Osteoblast (primary cell): ENCODE measurements at places on chromosomes 1 and 21. TPM values are rescaled to one million over a fixed set of nuclear protein-coding genes. Genes with fewer than 3 reads are reported as not detected.
A peak's percentile ranks its signal among the peaks of the same experiment; 100 is the strongest.

- H3K4me1 ChIP-seq, result no peaks in the 10 kb centered on the region
- DNase-seq, result no peak
- no peaks in the 10 kb centered on the region for H3K27me3 ChIP-seq
- H3K27ac ChIP-seq, result no peak overlapping the region
- H3K4me3 ChIP-seq, result no peak overlapping the region
- H3K36me3 ChIP-seq, result no peaks in the 10 kb centered on the region
Measured at GRCh38 chr1:239422818-239423217, 36.5 kb downstream of the CHRM3 start.

DNA sequence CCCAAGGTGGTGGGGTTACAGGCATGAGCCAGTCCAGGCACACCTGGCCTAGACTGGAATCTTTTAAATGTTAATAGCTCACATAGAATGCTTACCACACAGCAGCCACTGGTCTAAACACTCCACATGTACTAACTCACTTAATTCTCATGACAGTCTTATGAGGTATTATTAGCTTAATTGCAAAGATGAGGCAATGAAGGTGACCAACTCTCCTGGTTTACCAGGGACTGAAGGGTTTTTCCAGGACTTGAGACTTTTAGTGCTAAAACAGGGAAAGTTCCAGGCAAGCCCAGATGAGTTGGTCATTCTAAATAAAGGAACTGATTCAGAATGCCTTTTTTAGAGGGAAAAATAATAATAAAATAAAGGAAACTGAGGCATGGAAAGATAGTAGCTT lies 7.0 kb upstream of the STMN1 start:
- no peak overlapping the region for H3K27ac ChIP-seq
- H3K4me1 ChIP-seq, result peaks cover 21% of the 10 kb centered on the region
- H3K4me3 ChIP-seq, result no peak overlapping the region
- H3K27me3 ChIP-seq, result no peaks in the 10 kb centered on the region

GRCh38 chr1:160168016-160168415 lies 16.6 kb downstream of the ATP1A4 start:
- H3K36me3 ChIP-seq, result no peaks in the 10 kb centered on the region
- H3K27me3 ChIP-seq, result peaks cover 11% of the 10 kb centered on the region

DNA sequence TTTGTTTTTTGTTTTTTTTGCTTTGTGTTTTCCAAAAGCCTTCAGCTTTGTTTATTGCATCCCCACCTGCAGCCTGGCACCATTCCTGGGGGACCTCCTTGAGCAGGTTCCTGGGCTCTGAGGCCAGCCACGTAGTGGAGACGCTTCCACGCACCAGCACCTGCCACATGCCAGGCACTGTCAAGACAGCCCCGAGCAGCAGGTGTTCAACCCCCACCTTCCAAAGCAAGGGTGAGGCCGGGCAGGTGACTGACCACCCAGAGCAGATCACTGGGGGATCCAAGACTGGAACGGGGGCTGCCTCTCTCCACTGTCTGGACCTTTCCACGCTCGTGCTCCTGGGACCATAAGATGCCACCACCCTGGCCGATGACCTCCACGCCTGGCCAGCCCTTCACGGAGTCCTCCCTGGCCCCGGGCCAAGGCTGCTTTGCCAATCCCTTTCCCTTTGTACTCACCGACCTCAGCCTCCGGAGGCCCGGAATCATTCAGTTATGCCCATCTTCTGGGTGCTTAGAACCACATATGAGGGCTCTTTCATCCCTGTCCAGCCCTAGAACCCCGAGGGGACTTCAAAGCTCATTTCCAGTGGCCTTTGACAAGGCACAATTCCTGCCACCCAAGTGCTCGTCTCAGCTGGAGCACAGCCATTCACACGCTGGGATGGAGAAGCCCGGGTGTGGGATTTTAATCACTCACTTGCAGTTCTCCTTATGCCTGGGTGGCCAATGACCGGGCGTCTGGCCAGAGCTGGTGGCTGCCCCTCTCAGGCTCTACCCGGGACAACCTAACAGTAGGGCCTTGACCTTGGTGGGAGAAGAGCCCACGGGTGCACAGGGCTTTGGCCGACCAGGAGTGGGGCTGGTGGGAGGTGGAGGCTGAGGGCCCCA lies 330.8 kb downstream of the NPHP4 start:
- no peaks in the 10 kb centered on the region for H3K36me3 ChIP-seq
- no peak overlapping the region for H3K27ac ChIP-seq
- H3K4me1 ChIP-seq, result no peaks in the 10 kb centered on the region
- no peak for DNase-seq
- H3K27me3 ChIP-seq, result no peaks in the 10 kb centered on the region

GRCh38 chr1:983798-984475 lies 2.0 kb upstream of the PERM1 start:
- H3K4me3 ChIP-seq, result peak overlapping the region; percentile 54
- peak; percentile 97 for DNase-seq
- H3K27me3 ChIP-seq, result peaks cover 3% of the 10 kb centered on the region
- H3K27ac ChIP-seq, result no peak overlapping the region
- no peaks in the 10 kb centered on the region for H3K4me1 ChIP-seq

DNA sequence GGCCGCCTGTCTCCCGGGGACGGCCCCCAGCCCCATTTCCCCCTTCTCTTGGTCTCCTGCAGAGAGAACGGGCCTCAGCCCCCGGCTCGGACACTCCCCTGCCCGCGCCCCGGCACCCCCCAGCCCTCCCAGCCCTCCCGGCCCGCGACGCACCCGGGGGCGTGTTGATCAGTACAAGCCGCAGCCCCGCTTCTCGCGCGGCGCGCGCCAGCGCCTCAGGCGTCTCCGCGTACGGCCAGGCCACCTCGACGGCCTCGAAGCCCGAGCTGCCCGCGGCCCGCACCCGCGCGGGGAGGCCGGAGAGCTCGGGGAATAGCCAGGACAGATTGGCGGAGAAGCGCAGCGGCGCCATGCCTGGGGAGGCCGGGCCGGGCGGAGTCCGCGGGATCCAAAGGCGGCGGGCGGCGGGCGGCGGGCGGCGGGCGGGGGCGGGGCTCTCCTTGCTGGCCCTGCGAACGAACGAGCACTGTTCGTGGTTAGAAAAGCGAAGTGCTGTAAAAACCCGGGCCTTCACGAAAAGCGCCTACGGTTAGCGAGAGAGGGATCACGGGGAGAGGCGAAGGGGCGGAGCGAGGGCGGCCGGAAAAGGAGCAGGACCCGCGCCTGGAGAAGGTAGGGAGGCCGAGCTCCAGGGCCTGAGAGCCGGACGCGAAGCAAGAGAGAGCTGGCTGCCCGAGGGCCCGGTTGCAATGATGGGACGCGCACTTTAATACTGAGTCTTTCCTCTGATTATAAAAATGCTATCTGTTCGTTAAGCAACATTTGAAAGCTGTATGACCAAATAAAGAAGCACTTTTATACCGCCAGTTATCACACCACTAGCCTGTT lies at the start of gene HYI:
Gene HYI (minus strand): TSS at position 490 of the 828 bp plus-strand sequence. CDS start 138 bp downstream, at position 352.
- peaks cover 11% of the 10 kb centered on the region for H3K4me1 ChIP-seq
- peak within 1 kb of the TSS; percentile 84 for H3K27ac ChIP-seq
- peaks cover 37% of the 10 kb centered on the region for H3K36me3 ChIP-seq
- H3K4me3 ChIP-seq, result peak within 1 kb of the TSS; percentile 71
- peak; percentile 96 for DNase-seq

GRCh38 chr1:236502972-236503639 lies 20.7 kb upstream of the LGALS8 start:
- peaks cover 19% of the 10 kb centered on the region for H3K4me1 ChIP-seq
- H3K27ac ChIP-seq, result peak overlapping the region; percentile 9
- peak; percentile 86 for DNase-seq
- peak overlapping the region; percentile 59 for H3K4me3 ChIP-seq
- no peaks in the 10 kb centered on the region for H3K27me3 ChIP-seq

GRCh38 chr1:183100361-183100974 lies 77.2 kb downstream of the LAMC1 start:
- no peaks in the 10 kb centered on the region for H3K27me3 ChIP-seq
- H3K4me1 ChIP-seq, result peaks cover 68% of the 10 kb centered on the region
- H3K36me3 ChIP-seq, result peaks cover 37% of the 10 kb centered on the region
- peak overlapping the region; percentile 1 for H3K27ac ChIP-seq

GRCh38 chr1:155136748-155137147 lies 1.1 kb downstream of the SLC50A1 start:
- no peaks in the 10 kb centered on the region for H3K27me3 ChIP-seq
- DNase-seq, result no peak
- peak overlapping the region; percentile 77 for H3K4me3 ChIP-seq
- peaks cover 24% of the 10 kb centered on the region for H3K4me1 ChIP-seq
- peaks cover 9% of the 10 kb centered on the region for H3K36me3 ChIP-seq

- no peak for DNase-seq
- no peak overlapping the region for H3K4me3 ChIP-seq
- H3K27me3 ChIP-seq, result no peaks in the 10 kb centered on the region
- no peak overlapping the region for H3K27ac ChIP-seq
- no peaks in the 10 kb centered on the region for H3K36me3 ChIP-seq
Measured at GRCh38 chr1:183879494-183879893, 74.6 kb downstream of the RGL1 start.

GRCh38 chr1:184810735-184811343 lies 56.2 kb upstream of the EDEM3 start:
- DNase-seq, result no peak
- H3K27ac ChIP-seq, result no peak overlapping the region
- H3K27me3 ChIP-seq, result no peaks in the 10 kb centered on the region
- peaks cover under 1% of the 10 kb centered on the region for H3K4me1 ChIP-seq

DNA sequence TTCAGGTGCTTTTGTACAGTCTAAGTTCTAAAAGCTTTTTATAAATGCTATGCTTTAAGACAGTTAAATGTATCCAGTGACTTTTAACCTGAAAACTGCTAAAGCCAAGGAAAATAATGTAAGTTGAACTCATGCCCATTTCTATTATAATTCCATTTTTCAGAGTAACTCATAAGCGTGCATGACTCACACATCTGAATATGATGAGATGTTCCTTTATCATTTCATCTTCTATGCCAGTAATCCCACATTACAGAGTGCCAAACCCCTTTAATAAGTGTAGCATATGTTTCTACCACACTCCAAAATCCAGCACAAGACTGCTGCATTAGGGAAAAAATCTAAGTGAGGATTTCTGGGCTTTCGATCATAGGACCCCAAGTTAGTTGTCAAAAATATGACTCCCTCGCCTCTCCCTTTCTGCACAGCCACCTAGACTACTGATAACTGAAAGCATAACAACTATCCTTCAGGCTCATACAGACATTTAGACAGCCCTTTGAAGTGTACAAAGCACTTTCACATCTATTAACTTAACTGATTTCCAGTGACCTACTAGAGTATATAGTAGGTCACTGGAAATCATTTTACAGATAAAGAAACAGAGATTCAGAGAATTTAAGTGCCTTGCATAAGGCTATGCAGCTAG lies 45.3 kb downstream of the JAK1 start:
- H3K4me1 ChIP-seq, result peaks cover 65% of the 10 kb centered on the region
- H3K4me3 ChIP-seq, result peak overlapping the region; percentile 25
- DNase-seq, result no peak
- peak overlapping the region; percentile 80 for H3K27ac ChIP-seq

DNA sequence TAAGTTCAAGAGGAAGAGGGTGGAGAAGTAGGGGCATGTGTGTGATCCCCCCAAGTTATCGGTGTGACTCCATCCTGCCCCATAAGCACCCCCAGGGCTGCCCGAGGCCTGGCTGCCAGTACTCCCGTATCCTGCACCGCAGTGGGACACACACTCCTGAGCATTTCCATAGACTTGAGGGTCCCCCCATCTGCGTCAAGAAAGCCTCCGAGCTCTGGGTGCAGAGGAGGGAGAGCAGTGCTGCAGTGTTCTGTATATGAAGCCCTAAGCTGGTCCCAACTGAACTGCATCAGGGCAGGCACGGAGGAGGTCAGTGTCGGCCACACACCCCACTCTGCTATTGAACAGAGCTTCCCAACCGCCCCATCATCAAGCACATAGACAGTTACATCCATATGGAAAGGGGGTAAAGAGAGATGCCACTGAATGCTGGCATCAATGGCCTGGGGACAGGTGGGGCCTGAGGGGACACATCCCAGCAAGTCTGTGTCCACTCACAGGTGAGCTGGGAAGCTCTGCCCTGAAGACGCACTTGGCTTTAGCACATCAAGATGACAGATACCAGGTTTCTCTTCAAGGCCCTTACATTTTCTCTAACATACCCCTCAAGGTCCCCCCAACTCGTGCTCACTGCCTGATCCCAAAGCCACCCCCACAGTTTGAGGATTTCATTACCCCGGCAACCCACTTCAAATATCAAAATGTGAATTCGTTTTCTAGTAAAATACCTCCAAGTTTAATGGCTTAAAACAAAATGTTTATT lies 64.3 kb downstream of the EVA1C start:
- H3K4me1 ChIP-seq, result peaks cover 34% of the 10 kb centered on the region
- H3K27me3 ChIP-seq, result no peaks in the 10 kb centered on the region
- H3K36me3 ChIP-seq, result no peaks in the 10 kb centered on the region
- no peak overlapping the region for H3K27ac ChIP-seq
- no peak overlapping the region for H3K4me3 ChIP-seq

DNA sequence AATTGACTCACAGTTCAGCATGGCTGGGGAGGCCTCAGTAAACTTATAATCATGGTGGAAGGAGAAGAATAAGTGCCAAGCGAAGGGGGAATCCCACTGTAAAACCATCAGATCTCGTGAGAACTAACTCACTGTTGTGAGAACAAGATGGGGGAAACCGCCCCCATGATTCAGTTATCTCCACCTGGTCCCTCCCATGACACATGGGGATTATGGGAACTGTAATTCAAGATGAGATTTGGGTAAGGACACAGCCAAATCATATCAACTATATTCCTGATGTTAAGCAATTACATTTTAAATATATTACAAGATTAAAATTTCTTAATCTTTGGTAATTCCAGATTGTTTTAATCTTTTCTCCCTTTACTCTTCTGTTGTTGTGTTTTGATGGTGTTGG lies 55.2 kb downstream of the FNBP1L start:
- DNase-seq, result no peak
- no peak overlapping the region for H3K4me3 ChIP-seq
- no peaks in the 10 kb centered on the region for H3K36me3 ChIP-seq
- no peaks in the 10 kb centered on the region for H3K4me1 ChIP-seq
- no peak overlapping the region for H3K27ac ChIP-seq
- H3K27me3 ChIP-seq, result no peaks in the 10 kb centered on the region

GRIK3 gene
- total RNA-seq, result not detected in 2 replicates

MCOLN2 gene
- total RNA-seq, result 0.88 and 1.8 TPM in 2 replicates

HSF2BP gene
- total RNA-seq, result 1.8 and 2.1 TPM in 2 replicates
